ENCODE measurements at places on chromosomes 12 and 14.

- DNase-seq, result no peak
Observed at GRCh38 chr14:69263364-69263763, 3.4 kb downstream of the GALNT16 start.

GRCh38 chr12:40056373-40056772 lies 49.5 kb downstream of the SLC2A13 start:
- DNase-seq, result no peak

DNA sequence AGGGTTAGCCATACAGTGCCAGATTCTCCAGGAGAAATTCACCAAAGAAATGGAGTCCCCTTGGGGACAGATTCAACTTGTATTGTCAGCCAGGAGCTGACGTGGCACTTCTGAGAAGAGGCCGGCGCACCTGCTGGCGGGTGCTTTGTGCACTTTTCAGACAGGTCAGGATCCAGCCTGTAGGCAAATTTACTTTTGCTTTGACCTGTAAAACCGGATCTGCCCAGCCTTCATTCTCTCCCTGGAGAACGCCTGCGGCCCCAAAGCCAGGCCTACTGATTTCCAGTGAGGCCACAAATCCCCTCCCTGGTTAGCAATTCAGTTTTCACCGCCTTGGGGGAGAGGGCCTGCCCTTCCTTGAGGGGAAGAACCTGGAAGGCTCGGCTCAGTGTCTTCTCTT lies 17.4 kb downstream of the P2RX4 start:
- DNase-seq, result peak; percentile 95

- DNase-seq, result peak; percentile 88
Observed at GRCh38 chr12:42213023-42213422, 25.0 kb downstream of the YAF2 start.

DNA sequence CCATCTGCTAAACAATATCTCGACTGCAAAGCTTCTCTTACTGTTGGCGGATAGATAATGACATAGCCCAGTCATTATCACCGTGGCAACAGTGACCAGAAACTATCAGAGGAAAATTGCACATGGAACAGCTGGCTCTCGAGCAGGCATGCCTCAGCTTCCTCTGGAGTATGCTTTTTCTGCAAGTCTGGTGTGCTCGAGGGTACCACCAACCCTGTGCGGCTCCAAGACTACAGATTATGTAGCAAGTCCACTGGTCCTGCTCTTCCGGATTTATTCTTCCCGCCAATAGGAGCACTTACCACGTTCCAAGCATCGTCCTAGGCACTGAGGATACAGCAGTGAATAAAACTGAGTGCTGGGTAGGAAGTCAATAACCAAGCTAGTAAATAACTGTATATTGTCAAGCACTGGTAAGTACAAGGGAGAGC lies 1.4 kb upstream of the GLRX5 start:
- peak; percentile 45 for DNase-seq

DNA sequence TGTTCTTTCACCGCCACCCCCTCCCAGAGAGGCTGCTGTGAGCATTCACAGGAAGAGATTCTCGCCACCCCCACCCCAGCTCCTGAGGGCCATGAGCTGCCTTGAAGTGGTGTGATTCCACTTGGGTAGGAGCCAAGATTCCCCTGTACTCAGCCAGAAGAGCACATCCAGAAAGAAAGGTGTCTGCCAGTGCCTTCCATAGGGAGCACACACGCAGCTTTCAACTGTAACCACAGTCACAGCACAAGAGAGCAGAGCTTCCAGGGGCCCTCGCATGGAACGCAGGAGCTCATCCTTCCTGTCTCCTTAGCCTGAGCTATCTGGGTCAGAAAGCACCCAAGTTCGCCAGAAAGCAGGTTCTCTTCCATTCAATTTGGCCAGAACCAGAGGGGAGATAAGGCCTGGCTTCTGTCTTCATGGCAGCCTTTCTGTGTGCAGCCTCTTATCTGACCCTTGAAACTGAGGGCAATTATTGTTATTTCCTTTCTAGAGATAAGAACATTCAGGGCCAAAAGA lies 66.6 kb upstream of the SCN8A start:
- no peak for DNase-seq

GRCh38 chr12:96578526-96579125 lies 89.2 kb downstream of the CFAP54 start:
- DNase-seq, result peak; percentile 54

- DNase-seq, result no peak
Observed at GRCh38 chr12:6917491-6918231, 3.3 kb downstream of the ENO2 start.

DNA sequence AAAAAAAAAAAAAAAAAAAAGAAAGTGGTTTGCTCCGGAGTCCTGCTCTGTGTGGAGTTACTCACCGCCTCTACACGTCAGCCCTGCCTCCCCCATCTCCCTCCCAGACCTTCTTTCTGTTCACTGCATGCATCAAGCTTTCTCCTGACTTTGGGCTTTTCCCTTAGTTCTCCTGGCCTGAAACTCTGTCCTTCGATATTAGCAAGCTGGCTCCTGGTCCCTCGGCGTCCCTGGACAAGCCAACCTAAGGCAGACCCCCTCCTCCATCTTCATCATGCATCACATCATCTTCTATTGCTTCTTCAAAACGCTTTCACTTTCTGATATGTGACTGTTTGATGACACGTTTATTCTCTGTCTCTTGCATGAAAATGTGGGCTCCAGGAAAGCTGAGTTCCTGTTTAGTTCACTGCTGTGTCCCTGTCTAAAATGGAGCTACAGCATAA lies 40.6 kb downstream of the SLC15A4 start:
- DNase-seq, result peak; percentile 18

DNA sequence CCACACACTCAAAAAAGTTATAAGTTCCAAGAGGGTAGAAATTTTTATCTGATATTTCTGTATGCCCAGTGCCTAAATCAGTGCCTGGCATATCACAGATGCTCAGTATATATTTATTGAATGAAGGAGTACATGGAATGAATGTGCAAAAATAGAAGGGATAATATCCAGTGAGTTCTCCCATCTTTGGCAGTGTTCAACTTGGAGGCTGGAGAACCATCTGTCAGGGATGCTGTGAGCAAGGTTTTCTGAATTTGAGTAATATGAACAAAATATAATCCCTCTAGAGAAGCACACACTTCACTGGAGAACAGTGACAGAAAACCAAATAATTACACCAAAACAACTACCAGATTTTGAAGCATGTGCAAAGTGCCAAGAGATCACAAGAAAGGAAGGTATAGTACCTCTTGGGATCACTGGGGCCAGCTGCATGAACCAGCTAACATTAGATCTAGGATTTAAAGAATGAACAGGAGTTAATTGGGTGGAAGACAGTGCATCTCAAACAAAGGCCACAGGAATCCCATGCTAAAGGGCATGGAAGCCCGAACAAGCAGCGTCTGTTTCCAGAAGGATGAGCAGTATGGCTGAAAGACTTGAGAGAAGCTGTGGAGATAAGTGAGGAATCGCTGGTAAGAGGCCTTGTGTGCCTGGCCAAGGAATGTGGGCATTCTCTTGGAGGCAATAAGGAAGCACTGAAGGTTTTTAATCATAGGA lies 11.5 kb downstream of the SLC8A3 start:
- DNase-seq, result no peak
